ENCODE measurements at places on chromosomes 4 and X. TPM values are rescaled to one million over a fixed set of nuclear protein-coding genes. Genes with fewer than 3 reads are reported as not detected.

SLC2A9 gene
- total RNA-seq, result 6.8 TPM

CDKL5 gene
- 4.4 TPM for total RNA-seq

BMX gene
- total RNA-seq, result 1.8 TPM

TRO gene
- 1.6 TPM for total RNA-seq

KLKB1 gene
- total RNA-seq, result 0.27 TPM

SSX3 gene
- total RNA-seq, result not detected

DNA sequence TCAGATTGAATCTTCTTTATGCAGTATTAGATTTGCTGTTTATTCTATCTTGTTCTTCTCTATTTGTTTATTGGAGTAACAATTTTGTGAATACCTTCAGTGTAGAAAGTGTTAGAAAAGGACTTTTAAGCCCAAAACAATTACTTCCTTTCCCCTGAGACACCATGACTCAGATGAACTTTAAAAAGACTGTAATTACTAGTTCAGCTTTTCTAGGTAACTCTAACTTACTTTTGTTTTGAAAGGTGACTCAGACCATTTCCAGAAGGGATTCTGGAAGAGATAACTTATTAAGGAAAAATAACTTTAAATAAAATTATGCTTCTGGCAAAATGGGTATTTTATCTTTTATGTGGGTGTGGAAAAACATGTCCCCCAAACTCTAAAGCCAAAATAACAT is 561.5 kb upstream of the PCDH10 start:
- no peak for DNase-seq

- peak; percentile 13 for DNase-seq
Observed at GRCh38 chrX:68947882-68948605, 119.2 kb downstream of the EFNB1 start.

DNA sequence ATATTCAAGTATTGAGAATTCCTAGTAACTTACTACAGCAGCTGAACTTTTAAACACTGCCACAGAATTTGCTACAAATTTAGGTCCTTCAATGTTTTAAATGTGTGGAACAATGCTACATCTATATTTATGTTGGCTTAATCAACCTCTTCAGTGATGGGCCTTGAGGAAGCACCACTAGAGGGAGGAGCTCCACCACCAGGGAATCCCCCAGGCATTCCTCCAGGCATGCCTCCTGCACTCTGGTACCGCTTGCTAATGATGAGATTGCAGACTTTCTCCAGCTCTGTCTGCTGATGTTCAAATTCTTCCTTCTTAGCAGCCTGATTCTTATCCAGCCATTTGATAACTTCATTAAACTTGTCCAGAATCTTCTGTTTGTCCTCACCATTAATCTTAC is 190.8 kb downstream of the HTR2C start:
- no peak for DNase-seq

DNA sequence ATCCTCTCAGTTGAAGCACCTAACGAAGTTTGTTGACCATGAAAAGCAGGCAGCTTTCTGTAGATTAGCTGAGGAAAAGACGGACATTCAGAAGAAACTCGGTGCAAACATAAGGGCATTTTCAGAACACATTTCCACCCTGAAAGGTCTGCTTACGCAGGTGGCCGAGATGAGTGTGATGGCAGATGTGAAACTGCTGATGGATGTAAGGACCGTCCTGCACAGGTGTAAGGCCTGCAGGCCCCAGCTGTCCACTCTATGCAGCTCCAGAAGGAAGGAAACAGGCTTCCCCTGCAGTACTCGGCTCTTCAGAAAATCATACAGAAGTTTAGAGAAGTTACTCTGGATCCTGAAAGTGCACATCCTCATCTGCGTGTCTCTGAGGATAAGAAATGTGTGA is 20.8 kb upstream of the TRIM60 start:
- DNase-seq, result no peak

GRCh38 chr4:42627885-42628646 is 28.8 kb downstream of the ATP8A1 start:
- peak; percentile 35 for DNase-seq

DNA sequence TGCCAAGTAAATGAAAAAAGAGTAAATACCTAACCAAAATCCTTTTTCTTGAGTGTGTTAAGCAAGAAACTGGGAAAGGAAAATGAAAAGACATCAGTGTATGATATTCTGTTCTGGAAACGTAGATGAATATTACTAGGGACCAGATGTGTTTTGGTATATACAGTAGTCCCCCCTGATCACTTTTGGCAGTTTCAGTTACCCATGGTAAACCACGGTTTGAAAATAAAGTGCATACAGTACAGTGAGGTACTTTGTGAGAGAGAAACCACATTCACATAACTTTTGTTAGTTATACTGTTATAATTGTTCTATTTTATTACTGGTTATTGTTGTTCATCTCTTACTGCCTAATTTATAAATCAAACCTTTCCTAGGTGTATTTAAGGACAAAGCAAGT is 250.9 kb downstream of the TENM3 start:
- DNase-seq, result no peak

GRCh38 chrX:10423716-10424115 is 196.7 kb downstream of the MID1 start:
- DNase-seq, result no peak

- peak; percentile 72 for DNase-seq
Observed at GRCh38 chr4:6943012-6943884, 33.6 kb downstream of the TBC1D14 start.

GRCh38 chr4:110458494-110459266 is 17.3 kb upstream of the ENPEP start:
- DNase-seq, result peak; percentile 34
